ENCODE measurements at places on chromosomes 7 and 10.

DNA sequence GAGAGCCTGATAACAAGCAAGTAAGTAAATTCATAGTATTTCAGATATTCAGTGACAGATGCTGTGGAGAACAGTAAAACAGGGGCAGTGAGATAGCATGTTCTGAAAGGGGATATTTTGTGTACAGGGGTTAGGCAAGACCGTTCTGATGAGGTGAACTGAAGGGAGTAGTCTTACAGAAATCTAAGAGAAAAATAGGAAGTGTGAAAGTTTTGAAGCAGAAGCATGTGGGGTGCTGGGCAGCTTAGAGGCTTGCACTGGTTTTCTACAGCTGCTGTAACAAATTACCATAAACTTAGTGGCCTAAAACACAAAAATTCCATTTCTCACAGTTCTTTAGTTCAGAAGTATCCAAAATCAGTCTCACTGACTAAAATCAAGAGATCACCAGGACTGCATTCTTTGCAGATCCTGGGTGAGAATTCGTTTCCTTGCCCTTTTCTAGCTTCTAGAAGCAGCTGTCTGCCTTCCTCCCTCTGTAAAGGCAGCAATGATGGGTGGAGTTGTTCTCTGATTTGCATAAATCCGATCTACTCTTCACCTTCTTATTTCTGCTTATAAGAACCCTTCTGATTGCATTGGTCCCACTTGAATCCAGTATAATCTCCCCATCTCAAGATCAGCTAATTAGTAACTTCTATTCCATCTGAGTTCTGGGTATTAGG is 7.5 kb upstream of the KLF14 start:
- no peak overlapping the region for H3K27ac ChIP-seq
- no peaks in the 10 kb centered on the region for H3K4me1 ChIP-seq
- no peak for DNase-seq
- H3K36me3 ChIP-seq = no peaks in the 10 kb centered on the region
- peaks cover 46% of the 10 kb centered on the region for H3K27me3 ChIP-seq

- H3K4me3 ChIP-seq = no peak overlapping the region
- DNase-seq = no peak
- H3K4me1 ChIP-seq = no peaks in the 10 kb centered on the region
- H3K27ac ChIP-seq = no peak overlapping the region
These were observed 13.9 kb downstream of the ATP6V1F start for GRCh38 chr7:128876586-128876977.

- no peaks in the 10 kb centered on the region for H3K36me3 ChIP-seq
- peak overlapping the region; percentile 96 for H3K27ac ChIP-seq
- H3K4me1 ChIP-seq = peaks cover 27% of the 10 kb centered on the region
- DNase-seq = no peak
These were observed 751 bp upstream of the GTPBP10 start for GRCh38 chr7:90345595-90346335.

- DNase-seq = no peak
- peaks cover 23% of the 10 kb centered on the region for H3K27me3 ChIP-seq
- H3K36me3 ChIP-seq = no peaks in the 10 kb centered on the region
- no peak overlapping the region for H3K27ac ChIP-seq
- no peaks in the 10 kb centered on the region for H3K4me1 ChIP-seq
- H3K4me3 ChIP-seq = no peak overlapping the region
These were observed 5.0 kb downstream of the GAD2 start for GRCh38 chr10:26221541-26221940.

GRCh38 chr10:72759584-72759983 is 67.6 kb downstream of the MCU start:
- no peak overlapping the region for H3K4me3 ChIP-seq
- no peaks in the 10 kb centered on the region for H3K4me1 ChIP-seq
- H3K36me3 ChIP-seq = no peaks in the 10 kb centered on the region
- no peak for DNase-seq
- no peak overlapping the region for H3K27ac ChIP-seq

GRCh38 chr10:79181698-79182521 is 113.1 kb downstream of the ZMIZ1 start:
- H3K27me3 ChIP-seq = no peaks in the 10 kb centered on the region
- H3K4me1 ChIP-seq = no peaks in the 10 kb centered on the region
- H3K4me3 ChIP-seq = no peak overlapping the region
- no peaks in the 10 kb centered on the region for H3K36me3 ChIP-seq
- no peak for DNase-seq

DNA sequence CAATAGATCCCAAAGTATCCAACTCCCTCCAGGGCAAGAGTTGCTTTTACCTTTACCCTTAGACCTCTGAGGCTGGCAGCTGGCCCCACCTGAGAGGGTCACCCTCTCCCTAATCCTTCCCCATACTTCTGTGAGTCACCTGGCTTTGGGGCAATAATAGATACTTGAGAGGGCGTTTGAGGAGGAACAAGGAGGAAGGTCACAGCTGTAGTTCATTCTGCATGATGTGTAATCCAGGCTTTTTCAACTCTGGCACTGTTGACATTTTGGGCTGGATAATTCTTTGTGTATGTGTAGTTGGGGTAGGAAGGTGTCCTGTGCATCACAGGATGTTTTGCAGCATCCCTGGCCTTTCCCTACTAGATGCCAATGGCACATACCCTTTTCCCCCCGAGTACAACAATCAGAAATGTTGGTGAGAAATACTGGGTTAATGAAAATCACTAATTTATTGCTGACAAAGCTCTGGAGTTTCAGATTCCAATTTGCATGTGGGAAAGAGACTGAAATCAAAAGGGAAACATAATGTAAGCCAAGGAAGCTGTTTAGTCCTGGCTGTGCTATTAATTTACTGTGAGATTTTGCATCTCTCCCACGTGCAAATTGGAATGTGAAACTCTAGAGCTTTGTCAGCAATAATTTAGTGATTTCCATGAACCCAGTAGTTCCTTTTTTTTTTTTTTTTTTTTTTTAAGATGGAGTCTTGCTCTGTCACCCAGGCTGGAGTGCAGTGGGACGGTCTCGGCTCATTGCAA is 3.6 kb downstream of the BLVRA start:
- H3K4me1 ChIP-seq = peaks cover 20% of the 10 kb centered on the region
- no peaks in the 10 kb centered on the region for H3K36me3 ChIP-seq
- no peak overlapping the region for H3K4me3 ChIP-seq

DNA sequence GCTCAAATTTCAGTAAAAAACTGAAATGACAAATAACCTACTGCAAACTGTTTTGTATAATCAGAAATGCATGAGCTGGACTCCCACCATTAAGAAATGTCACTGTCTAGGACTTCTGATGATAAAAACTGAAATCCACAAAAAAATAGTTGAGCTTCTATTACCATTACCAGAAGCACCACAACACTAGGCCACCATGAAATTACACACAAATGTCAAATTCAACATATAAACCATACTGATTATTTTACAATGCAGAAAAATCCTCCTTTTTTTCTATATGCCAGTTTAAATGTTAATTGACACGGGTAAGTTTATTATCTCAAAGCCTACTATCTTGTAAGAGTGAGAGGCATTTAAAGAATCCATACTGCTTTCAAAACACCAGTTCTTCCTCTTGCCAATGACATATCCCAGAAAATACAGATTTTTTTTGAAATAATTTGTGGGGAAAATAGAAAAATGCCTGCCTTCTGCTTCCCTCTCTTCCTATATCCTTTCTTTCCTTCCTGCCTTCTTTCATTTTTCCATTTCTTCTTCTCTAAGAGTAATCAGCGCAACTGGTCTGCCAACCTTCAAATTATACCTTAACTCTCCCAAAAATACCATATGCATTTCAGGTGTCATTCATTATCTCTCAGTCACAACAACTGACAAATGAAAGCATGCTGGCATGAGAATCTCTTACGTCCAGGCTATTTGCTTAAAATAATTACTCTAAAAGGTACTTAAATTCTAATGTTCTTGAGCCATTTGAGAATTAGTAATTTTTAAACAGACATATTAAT is 12.3 kb downstream of the PDK4 start:
- no peak overlapping the region for H3K27ac ChIP-seq
- no peak overlapping the region for H3K4me3 ChIP-seq
- H3K4me1 ChIP-seq = no peaks in the 10 kb centered on the region
- no peak for DNase-seq
- H3K27me3 ChIP-seq = no peaks in the 10 kb centered on the region

DNA sequence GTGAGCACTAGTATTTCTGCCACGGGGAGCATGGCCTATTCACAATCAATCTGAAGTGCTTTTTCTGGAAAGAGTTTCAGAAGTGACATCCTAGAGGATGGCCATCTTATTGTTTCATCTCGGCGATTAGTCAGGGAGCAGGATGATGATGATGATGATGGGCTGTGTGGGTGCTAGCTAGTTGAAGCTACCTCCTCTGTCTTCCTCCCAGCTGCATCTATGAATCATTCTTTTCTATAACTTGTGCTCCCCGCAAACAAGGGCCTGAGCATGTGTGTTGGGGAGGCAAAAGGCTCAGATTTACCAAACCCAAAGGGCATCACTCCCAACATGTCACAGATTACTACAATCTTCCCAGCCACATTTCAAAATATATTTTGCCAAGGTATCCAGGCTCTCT is 118.7 kb upstream of the LAMB4 start:
- H3K4me3 ChIP-seq = no peak overlapping the region
- H3K36me3 ChIP-seq = no peaks in the 10 kb centered on the region
- no peaks in the 10 kb centered on the region for H3K4me1 ChIP-seq

- no peak for DNase-seq
- H3K4me3 ChIP-seq = no peak overlapping the region
- no peaks in the 10 kb centered on the region for H3K27me3 ChIP-seq
- H3K27ac ChIP-seq = no peak overlapping the region
- peaks cover 8% of the 10 kb centered on the region for H3K36me3 ChIP-seq
These were observed 137.0 kb downstream of the NRF1 start for GRCh38 chr7:129748356-129749109.

- no peaks in the 10 kb centered on the region for H3K27me3 ChIP-seq
- H3K36me3 ChIP-seq = no peaks in the 10 kb centered on the region
These were observed 7.5 kb upstream of the OR6B1 start for GRCh38 chr7:143992670-143993069.

- no peak for DNase-seq
- H3K36me3 ChIP-seq = peaks cover 19% of the 10 kb centered on the region
- no peak overlapping the region for H3K27ac ChIP-seq
- no peaks in the 10 kb centered on the region for H3K27me3 ChIP-seq
These were observed 207.0 kb downstream of the ANK3 start for GRCh38 chr10:60182691-60183090.

All from CD8-positive, alpha-beta memory T cell (primary cell).